Osteocyte (in vitro differentiated cells): ENCODE measurements at places on chromosomes 4 and X. TPM values are rescaled to one million over a fixed set of nuclear protein-coding genes. Genes with fewer than 3 reads are reported as not detected.

PARM1 gene
- not detected in 2 replicates for total RNA-seq

CXCL10 gene
- not detected in 2 replicates for total RNA-seq

TNIP2 gene
- 32.7 and 34.0 TPM in 2 replicates for total RNA-seq

LRRC66 gene
- total RNA-seq = 0.67 and 0.73 TPM in 2 replicates

PLCXD1 gene
- 10.9 and 12.1 TPM in 2 replicates for total RNA-seq

GRCh38 chr4:20252656-20253282, 1.1 kb downstream of the SLIT2 start:
- DNase-seq = no peak

DNA sequence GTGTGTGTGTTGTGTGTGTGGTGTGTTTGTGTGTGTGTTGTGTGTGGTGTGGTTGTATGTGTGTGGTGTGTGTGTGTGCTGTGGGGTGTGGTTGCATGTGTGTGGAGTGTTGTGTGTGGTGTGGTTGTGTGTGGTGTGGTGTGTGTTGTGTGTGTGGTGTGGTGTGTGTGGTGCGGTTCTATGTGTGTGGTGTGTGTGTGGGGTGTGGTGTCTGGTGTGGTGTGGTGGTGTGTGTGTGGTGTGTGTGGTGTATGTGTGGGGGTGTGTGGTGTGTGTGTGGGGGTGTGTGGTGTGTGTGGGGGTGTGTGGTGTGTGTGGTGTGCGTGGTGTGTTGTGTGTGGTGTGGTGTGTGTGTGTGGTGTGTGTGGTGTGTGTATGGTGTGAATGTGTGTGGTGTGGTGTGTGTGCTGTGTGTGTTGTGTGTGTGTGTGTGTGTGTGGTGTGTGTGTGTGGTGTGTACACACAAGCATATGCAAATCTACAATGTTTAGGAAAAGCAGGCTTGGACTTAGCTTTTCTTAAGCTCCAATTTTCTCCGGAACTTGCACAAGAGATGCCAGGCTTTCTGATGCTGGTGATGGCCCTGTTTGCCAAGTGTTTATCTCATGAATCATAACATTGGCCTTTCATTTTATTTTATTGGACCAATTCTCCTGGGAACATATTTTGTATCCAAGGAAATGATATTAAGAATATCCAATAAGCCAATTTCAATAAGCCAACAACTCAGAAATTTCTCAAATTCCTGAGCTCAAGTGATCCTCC, 148.7 kb downstream of the SPATA18 start:
- DNase-seq = no peak

- DNase-seq = no peak
Observed at GRCh38 chrX:105775679-105776078, 46.7 kb upstream of the NRK start.

DNA sequence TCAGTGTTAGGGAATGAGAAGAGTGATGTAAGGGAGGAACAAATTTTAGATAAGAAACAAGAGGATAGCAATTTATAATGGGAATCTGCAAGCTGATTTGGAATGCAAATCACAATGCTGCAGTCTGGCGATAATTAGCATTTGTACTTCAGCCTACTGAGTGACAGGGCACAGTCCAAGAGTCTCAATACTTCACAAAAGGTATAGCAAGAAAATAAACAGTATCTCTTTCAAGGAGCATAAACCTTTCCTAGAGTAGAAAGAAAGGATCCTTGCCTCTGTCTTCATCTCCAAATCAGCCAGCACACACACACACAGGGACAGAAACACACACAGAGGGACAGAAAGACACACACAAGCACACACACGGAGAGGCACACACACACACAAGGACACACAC, 1.1 kb upstream of the GPM6A start:
- DNase-seq = no peak

DNA sequence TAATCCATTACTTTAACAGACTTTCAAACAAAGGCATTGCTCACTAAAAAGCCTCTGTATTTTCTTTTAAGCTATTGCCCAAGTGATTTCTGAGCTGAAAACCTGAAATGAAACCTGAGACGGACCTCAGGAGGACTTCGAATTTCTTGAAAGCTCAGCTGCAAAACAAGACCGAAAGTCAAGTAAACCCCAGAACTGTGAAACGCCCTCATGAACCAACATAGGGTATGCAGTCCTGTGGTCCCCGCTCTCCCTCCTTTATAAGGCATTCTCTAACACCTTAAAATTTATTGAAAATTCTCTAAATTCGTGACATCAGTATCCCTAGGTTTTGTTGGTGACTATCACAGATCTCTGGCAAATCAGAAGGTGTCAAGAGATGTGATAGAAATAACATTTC, 91.8 kb downstream of the SHISA3 start:
- no peak for DNase-seq

GRCh38 chrX:151000861-151001331, 17.8 kb downstream of the HMGB3 start:
- no peak for DNase-seq

GRCh38 chr4:87633243-87633642, 16.8 kb upstream of the DMP1 start:
- no peak for DNase-seq

GRCh38 chr4:38119668-38120385, 159.6 kb downstream of the PTTG2 start:
- DNase-seq = no peak
